ENCODE measurements at places on chromosomes 12 and 14. TPM values are rescaled to one million over a fixed set of nuclear protein-coding genes. Genes with fewer than 3 reads are reported as not detected.

CISTR gene
- total RNA-seq: not detected

DNA sequence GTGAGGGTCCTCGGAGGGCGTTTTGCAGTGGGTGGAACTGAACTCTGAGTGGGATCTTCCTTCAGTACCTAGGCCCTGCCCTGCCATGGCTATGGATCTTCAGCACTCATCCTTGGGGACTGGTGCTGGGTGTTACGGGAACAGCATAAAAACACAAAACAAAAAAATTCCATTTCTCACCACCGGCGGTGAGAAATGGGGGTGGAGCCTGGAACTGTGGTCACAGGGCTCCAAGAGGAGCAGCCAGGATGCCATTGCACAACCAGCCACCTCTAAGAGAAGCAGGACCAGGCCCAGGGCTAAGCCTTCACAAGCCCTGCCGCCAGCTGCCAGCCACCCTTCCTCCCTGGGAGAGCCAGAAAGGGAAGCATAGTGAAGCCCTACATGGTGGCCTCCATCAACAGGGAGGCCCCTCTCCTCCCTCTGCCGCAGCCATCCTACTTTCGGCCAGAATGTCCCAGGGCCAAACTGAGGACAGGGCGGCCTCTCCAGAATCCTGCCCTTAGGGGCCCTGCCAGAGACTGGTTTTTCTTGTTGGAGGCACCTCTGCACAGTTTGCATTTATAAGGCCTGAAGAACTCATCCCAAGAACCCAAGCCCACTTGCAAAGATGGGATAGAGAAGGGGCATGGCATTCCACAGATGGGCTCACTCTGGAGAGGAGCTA lies 76.5 kb downstream of the VCPKMT start:
- peak; percentile 62 for ATAC-seq

TESPA1 gene
- 0.68 TPM for total RNA-seq

DNA sequence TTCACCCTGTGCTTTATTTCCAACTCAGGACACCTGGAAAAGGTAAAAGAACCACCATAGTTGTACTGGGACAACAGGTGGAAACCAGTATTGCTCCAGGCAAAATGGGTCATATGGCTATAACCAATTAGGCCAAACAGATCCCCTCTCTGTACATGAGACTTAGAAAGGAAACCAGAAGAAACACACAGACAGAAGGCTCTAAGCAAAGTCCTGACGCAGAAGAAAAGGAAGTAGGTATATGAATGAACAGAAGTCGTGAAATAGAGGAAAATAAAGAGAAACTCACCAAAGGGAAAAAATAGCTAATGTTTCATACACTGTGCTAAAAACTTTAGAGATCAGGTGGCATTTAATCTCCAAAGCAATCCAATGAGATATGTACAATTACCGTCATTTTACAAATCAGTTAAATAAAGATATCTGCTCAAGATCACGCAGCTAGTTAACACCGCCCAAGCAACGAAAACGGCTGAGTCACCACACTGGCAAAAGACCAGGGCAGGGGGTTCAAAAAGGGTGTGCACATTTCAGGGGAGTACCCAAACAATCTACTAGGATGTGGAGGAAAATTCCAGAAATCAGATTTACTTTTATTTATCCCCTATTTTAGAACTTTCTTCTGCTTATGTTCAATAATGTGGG lies 82.3 kb downstream of the ITPR2 start:
- ATAC-seq: no peak

GRCh38 chr12:131087302-131087818 lies 133.7 kb downstream of the ADGRD1 start:
- ATAC-seq: no peak

DNA sequence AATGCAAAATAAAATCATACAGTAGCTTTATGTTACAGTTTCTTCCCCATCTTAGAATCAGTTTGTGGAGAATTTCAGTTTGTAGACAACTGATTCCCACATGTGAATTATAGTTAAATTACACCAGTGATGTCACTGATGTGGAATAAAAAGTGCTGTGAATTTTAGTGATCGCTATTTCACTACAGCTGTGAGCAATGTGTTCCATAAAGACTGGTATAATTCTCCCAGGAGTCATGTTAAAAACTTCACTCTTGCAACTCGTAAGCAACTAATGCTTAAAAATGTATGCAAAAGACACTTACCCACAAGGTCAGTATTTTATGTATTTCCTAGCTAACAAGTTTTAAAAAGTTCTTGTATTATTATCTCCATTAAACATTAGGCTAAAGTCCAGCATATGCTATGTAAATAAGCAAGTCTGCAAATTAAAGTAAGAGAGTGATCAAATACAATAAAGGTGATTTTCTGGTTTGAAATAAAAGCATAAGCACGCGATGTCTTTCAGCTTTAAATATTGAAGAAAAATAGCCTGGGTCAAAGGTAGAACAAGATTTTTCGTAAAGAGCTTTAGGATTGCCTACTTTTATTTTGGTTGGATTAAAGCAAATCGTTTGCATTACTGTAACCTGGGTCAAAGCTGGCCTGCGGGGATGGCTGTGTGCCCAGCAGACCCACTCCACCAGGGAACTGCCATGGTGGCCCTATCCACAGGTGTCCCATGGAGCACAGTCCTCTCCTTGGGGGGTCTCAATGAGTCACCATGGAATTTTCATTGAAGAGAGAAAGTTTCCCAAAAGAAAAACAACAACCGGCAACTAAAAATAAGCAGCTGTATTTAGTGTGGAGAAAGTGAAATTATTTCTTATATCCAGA lies 12.7 kb upstream of the LRIG3 start:
- no peak for ATAC-seq

- ATAC-seq: no peak
Measured at GRCh38 chr14:43640718-43641267, 866.3 kb downstream of the FSCB start.

DNA sequence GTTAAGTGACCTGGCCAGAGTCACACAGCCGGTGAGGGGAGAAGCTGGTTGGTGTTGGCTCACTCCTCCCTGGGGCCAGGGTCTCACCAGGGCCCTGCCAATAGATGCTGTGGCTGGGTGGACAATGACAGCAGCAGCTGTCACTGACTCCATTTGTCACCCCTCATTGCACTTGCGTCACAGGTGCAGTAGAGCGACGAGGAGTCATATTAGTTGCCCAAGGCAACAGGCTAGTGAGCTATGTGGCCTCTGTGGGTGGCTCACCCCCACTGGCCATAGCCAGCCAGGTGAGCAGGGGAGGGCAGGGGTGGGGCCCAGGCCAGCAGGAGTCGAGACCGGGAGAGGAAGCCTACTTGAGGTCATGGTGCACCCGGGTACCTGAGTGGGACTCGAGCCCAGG lies 9.7 kb downstream of the SLC25A47 start:
- ATAC-seq: peak; percentile 18

ACTR10 gene
- total RNA-seq: 36.2 TPM

DNA sequence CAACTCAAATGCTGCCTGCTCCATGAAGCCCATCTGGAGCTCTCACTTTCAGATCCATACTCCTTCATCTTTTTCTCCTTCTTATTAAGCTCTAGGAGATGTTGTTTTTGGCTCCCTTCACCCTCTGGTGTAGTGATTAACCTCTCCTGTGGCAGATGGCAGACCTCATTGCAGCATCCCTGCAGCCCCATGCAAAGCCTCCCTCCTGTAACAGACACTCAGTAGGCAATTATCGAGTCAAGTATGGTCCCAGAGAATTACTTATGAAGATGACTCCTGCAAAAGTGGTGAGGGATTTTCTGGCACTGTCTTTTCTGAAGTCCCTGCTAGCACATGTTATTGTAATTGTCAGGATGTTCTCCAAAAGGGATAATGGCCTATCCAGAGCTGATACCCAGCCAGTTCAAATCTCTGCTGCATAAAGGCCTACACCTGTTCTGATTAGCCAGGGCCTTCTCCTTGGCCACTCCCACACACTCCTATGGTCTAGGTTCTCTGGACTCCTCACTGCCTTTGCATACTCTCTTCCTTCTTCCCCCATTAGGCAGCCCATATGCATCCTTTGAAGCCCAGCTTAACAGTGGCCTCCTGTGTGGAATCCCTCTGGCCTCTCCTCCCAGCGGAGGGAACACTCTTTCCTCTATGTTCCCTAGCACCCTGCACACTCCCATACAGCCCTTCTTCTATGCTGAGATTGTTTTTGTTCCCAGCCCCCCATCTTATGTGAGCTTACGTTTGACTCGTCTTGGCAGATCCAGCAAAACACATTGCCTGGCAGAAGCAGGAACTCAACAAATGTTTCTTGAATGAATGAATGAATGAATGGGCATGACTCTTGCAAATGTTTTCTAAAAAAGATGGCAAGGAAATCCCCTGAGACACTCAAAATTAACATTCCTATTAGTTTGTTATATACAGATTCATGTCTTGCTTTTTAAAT lies 43.9 kb upstream of the MDM1 start:
- ATAC-seq: no peak

GRCh38 chr12:6233121-6233971 lies 33.1 kb downstream of the CD9 start:
- no peak for ATAC-seq

COA8 gene
- total RNA-seq: 30.3 TPM

DNA sequence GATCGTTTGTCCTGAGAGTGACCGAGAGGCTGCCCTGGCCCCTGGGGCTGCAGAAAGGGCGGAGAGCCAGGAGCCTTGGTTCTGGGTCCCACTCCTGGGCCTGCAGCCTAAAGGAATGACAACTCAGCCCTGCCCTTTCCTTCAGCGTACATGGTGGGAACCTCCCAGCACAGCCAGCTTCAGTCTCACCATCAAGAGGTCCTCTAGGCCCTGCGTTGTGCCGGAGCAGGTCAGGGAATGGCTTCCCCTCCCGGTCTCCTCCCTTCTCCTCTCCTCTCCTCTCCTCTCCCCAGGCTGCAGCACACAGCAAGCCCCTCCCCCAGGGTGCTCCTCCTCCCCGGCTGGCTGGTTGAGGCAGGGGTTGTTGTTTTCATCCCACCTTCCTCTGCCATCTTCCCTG lies 44.6 kb upstream of the TUNAR start:
- ATAC-seq: no peak

- no peak for ATAC-seq
Measured at GRCh38 chr14:106518054-106518943, 991.9 kb downstream of the TMEM121 start.

DNA sequence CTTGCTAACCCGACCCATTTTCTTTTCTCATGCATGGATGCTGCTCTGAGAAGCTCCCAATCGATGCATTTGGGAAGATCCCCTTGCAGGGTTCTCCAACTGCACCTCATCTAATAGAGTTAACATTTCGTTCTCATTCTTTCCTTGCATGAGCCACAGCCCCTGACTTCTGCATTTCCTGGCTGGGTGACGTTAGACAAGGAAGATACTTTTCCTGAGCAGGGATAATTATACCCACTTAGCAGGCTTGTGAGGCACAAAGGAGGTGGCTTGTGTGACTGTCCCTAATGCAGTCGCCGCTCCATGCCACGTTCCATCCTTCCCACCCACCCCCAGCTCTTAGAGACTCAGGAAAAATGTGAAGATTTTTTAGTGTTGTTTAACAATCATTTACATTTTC lies 195.1 kb downstream of the CHST11 start:
- no peak for ATAC-seq

GRCh38 chr12:8823565-8824300 lies 1.3 kb downstream of the A2ML1 start:
- peak; percentile 27 for ATAC-seq

- ATAC-seq: no peak
Measured at GRCh38 chr12:113403435-113404415, at the start of gene SDS. Gene SDS, minus strand, starts transcription at chr12:113403887. Its CDS starts 4,179 bp downstream, at chr12:113399708.

GRCh38 chr12:88181881-88182280 lies 39.8 kb downstream of the TMTC3 start:
- ATAC-seq: no peak

- ATAC-seq: no peak
Measured at GRCh38 chr12:108697905-108698304, 33.4 kb downstream of the CORO1C start.

- ATAC-seq: no peak
Measured at GRCh38 chr14:101221549-101222160, 318.1 kb upstream of the RTL1 start.

NEUROD4 gene
- not detected for total RNA-seq

DNA sequence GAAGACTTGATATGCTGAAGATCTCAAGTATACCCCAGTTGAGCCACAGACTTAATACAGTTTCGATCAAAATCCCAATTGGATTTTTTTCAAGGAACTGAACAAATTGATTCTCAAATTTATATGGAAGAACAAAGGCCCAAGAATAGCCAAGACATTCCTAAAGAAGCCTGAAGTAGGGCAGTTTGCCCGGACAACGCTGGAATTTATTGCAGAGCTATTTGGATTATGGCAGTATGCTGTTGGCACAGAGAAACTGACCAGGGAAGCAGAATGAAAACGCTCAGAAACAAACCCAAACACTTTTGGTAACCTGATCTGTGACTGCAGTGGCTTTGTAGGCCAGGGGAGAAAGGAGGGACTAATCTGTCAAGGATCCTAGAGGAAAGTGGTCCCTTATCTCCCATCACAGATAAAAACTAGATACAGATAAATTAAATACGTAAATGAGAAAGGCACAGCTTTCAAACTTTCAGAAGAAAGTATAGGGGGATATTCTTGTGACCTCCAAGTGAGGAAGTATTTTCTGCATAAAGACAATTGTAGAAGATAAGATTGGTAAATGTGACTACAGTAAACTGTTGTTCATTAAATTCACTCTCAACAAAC lies 35.9 kb upstream of the GSC start:
- no peak for ATAC-seq

- ATAC-seq: peak; percentile 55
Measured at GRCh38 chr14:21915826-21916225, 242.2 kb upstream of the OR4E1 start.

DNA sequence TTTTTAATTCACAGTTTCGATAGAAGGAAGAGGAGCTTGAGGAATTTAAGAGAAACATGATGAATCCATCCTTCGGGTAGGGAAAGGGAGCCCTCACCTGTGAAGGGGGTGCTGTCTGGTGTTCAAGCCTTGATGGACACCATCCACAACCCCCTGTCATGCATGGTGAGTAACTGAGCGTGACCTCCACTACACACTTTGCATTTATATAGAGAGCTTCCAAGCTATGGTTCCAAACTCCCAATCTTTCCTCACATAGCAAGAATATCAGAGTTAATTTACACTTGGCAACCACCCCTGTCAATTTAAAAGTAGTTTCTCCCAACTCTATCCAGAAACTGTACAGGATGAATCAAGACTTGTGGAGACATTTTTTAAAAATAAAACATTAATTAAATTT lies 13.1 kb upstream of the NID2 start:
- no peak for ATAC-seq

EML5 gene
- 1.4 TPM for total RNA-seq

SAMD4A gene
- total RNA-seq: 1.5 TPM

- peak; percentile 52 for ATAC-seq
Measured at GRCh38 chr12:108985750-108986149, 35.1 kb downstream of the SVOP start.

GRCh38 chr12:57239587-57240065 lies 10.1 kb downstream of the SHMT2 start:
- no peak for ATAC-seq

- ATAC-seq: no peak
Measured at GRCh38 chr12:45670346-45671065, 59.0 kb upstream of the ARID2 start.

DNA sequence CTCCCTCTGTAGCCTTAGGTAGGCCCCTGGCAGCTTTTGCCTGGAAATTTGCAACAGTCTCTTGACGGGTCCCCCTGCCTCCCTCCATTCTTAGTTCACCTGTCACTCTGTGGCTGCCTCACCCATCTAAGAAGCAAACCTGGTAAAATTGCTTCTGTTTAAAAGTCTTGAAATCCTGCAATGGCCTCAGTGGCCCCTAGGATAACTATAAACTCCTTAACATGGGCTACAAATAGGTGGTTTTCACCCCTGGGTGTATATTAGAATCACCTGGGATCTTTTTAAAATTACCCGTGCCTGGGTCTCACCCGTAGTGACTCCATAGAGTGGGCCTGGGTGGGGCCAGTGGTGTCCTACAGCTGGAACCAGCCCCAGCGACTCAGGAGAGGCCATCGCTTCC lies 332.7 kb downstream of the CACNA1C start:
- ATAC-seq: no peak

TCL1B gene
- not detected for total RNA-seq

- no peak for ATAC-seq
Measured at GRCh38 chr12:1922075-1922709, 3.7 kb upstream of the CACNA2D4 start.

Data from esophagus mucosa (tissue), 1 donor.